ENCODE measurements at places on chromosomes 7 and 10.
A peak's percentile ranks its signal among the peaks of the same experiment; 100 is the strongest.

GRCh38 chr7:77318019-77318418, 98.1 kb downstream of the GSAP start:
- DNase-seq: no peak

- DNase-seq: no peak
Observed at GRCh38 chr10:27019827-27020226, 80.5 kb downstream of the ANKRD26 start.

- no peak for DNase-seq
Observed at GRCh38 chr10:14476006-14476405, 145.3 kb upstream of the FRMD4A start.

DNA sequence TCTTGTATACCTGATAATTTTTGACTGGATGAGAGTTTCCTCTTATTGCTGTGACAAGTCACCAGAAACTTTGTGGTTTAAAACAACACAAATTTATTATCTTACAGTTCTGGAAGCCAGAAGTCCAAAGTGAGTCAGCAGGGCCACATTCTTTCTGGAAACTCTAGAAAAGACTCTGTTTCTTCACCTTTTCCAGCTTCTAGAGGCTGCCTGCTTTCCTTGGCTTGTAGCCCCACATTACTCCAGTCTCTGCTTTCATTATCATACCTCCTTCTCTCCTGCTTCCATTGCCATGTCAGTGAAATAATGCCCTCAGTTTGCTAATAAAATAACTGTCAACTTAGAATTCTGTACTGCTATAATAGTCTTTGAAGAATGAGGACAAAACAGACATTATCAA, 65.3 kb downstream of the VCL start:
- DNase-seq: no peak

DNA sequence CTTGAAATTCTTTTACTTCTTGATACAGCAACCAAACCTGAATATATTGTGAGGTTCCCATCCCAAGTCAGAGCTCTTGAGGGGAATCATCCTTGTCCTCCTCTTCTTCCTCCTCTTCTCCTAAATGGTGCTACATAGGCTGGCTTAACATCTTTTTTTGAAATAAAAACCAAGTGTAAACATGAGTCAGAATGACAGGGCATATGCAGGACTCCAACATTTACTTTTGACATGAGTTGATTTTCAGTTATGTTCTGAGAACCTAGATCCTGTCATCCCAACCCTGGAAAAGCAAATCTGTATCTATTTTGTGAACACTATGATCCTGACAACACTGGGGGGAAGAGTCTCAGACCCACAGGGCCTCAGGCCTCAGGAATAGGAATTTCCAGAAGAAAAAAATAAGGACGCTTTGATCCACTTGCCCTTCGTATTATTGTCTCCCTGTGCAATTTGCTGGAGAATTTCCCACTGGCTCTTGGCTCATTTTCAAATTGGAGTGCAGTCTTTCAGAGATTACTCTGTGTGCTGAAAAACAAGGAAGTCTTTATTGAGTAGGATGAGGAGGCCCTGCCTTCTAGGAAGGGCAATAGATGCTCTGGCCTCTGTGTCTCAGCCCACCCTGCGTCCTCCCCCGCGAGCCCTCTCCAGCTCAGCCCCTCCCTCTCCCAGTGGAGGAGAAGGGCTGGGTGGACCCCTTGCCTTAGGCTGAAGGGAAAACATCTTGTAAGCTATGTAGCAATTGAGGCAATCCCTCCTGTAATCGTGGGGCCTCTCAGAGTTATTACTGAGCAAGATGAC, 121.6 kb downstream of the CREB5 start:
- DNase-seq: peak; percentile 23

All from skeletal muscle cell (primary cell).